Right hindlimb (tissue), 1 donor: ENCODE measurements at places on chromosomes 2 and 18.

- no peak for DNase-seq
Observed at GRCh38 chr2:49225126-49225525, 70.8 kb upstream of the FSHR start.

GRCh38 chr2:13109516-13109915, 392.8 kb downstream of the TRIB2 start:
- DNase-seq, result no peak

DNA sequence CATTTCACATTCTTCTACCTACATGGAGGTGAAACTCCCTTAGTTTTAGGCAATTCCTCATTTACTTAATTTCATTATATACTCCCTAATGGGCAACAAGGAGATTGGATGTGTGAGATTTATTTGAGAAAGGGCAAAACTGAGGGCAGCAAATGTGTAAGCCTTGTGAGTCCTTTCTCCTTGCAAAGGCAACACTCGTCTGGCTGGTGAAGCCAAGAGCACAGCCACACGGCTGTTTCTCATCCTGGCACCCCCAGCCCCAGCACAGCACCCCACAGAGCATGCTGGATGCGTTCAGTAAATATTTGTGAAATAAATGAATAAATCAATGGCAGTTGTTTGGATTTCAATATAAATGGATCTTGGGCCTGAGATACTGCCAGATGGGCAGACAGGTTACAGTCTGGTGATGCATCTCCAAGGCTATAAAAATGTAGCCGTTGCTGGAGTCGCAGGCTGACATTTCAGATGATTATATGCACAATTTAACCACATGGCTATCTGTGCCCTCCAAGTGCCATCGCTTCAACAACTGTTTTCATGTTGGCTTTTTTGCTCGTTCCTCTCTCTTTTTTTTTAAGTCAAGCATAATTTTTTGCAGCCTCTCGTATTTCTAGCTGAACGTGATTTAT, 154.1 kb upstream of the REV1 start:
- no peak for DNase-seq

- DNase-seq, result peak; percentile 9
Observed at GRCh38 chr2:128420776-128421175, 102.1 kb upstream of the HS6ST1 start.

DNA sequence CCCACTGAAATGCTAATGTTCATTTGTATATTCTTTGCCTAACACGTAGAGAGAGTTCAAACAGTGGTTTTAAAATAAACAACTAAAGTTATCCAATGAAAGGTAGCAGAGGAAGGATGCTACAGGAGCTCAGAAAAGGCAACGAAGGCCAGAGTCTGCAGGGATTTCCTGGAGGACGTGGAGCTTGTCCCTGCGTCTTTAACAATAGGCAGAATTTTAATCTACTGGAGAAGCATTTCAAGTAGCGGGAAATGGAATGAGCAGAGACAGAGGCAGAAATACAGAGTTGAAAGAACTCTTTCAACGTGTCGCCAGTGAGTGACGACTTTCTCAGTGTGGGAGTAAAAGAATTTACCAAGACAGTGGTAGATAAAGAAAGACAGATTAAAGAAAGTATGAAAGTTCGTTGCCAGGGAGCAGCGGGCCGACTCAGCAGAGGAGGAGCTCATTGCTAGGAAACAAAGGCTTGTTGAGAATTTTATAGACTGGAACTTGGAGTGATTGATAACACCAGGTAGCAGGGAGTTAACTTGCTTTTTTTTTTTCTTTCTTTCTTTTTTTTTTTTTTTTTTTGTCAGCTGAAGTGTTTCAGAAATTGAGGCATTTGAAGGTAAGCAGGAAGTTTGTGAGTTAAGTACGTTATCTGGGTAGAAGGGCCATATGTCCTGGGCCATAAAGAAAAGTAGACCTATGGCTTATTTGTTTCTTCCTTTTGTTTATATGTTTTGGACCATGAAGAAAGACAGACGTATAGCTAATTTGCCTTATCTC, 625 bp upstream of the NBAS start:
- DNase-seq, result peak; percentile 54

DNA sequence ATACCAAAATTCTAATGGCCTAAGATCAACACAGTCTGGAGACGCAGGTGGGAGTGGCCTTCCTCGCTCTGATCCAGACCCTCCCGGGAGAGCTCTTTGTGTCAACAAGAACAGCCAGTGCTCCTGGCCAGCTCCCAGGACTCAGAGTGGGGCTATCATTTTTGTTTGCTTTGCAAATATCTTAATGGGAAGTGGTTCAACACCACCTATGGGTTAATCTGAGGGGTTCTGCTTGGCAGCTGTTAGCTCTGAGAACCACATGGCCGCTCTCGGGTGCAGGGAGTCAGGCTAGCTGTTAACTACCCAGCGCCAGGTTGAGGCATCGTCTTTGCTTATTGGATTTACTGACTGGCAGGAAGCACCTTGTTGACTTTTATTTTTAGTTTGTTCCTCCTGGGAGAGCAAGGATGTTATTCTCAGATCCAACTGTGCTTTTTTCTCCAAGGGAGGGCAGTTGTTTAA, 184.8 kb upstream of the SP5 start:
- peak; percentile 51 for DNase-seq

GRCh38 chr2:174779361-174779928, 15.2 kb upstream of the CHRNA1 start:
- no peak for DNase-seq

DNA sequence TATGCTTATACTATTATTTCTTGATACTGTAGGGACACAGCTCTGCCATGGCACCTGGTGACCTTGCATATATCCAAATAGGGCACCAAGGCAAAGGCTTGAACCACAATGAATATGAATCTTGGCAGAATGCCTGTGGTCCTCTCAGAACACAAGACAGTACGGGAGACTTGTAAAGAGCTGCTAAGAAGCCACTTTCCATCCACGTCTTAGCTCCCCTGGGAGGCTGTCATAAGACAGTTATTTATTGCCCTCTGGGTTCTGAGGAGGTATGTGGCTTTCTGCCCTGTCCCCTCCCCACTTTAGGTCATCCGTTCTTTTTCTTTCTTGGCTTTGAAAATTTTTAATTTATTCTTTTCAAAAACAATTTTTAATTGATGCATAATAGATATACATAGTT, 29.8 kb upstream of the MRPL33 start:
- DNase-seq, result no peak

- DNase-seq, result no peak
Observed at GRCh38 chr2:22397847-22398246, 987.1 kb upstream of the KLHL29 start.

DNA sequence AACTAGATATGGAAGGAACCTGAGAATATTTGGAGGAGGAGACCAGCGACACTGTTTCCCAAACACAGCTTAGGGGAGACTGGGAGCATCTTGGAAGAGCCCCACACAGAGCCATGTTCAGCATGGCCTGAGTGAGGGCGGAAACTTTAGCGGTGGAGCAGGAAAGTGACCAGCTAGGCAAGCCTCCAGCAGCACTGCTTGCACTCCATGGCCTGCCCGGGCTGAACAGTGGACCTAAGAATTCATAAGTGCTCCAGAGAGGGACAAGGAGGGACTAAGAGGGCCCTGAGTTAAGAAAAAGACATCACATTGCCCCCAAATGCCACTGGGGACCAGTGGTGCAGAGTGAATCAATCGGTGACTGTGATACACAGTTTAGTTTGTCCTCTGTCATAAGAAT, 566.4 kb downstream of the TNS1 start:
- DNase-seq, result peak; percentile 41

GRCh38 chr18:53126210-53126609, 786.2 kb downstream of the DCC start:
- DNase-seq, result no peak

DNA sequence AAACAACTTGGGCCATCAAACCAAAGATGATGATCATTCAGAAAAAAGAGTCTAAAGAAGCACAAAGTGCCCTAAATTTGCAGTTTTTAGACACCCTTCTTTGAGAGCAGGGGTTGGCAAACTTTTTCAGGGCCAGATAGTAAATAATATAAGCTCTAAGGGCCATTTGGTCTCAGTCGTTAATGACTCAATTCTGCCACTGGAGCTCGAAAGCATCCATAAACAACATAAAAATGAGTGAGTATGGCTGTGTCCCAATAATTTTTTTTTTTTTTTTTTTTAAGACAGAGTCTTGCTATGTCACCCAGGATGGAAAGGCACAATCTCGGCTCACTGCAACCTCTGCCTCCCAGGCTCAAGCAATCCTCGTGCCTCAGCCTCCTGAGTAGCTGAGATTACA, 152.3 kb downstream of the DTNB start:
- DNase-seq, result no peak

- peak; percentile 30 for DNase-seq
Observed at GRCh38 chr2:165634855-165635254, 159.2 kb downstream of the GALNT3 start.

GRCh38 chr2:8534386-8534728, 147.5 kb upstream of the ID2 start:
- DNase-seq, result no peak
